ENCODE measurements at places on chromosomes 6 and 20.

- DNase-seq, result no peak
Measured at GRCh38 chr6:20907486-20908071, 373.3 kb downstream of the CDKAL1 start.

DNA sequence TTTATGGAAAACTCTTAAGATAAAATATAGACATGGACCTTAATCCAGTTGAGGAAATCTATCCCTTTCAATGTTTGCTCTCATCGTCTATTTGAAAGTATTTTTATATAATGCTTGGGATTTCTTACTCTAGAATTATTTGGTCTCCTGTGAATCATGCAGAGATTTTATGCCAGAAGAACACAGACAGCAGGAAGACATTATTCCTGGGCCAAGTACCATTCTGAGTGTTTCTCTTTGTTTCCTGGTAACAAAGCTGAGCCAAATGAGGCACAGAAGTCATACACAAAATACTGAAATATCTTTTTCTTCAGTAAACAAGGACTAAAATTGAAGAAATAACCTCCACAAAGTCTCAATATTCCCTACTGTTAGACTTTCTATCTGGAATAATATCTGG is 538.2 kb upstream of the EYS start:
- DNase-seq, result no peak

DNA sequence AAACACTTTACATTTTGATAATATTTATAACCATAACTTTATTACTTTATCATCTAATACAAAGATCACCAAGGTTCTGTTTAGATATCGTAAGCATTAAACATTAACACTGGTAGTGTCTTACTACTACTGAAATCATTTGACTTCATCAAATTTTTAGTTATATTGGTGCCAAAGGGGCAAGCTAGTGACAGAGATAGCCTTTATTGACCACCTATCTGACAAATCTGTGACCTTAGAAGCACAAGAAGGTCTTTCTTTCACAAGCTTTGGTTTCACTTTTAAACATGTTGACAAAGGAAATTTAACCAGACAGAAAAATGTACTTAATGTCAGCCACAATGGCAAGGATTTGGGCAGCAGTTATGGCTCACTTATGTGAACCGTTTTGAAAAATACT is 50.7 kb upstream of the ENPP4 start:
- DNase-seq, result no peak

DNA sequence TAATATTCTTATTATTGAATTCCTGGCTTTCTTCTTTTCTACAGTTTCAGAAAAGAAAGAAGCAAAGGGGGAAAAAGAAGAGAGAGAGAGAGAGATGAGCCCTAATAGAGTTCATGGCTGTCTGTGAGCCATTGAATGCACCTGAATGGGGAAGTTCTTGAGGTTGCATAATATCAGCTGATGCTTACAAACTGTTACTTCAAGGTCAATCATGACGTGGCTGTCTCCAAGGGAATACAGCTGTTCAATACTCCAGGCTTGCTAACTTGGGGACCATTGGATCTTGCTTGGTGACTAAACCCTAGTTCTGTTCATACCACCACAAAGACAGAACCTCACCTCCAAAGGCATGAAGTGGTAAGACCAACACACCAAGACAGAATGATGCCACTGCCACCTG is 180.4 kb downstream of the ADGRG6 start:
- DNase-seq, result no peak

GRCh38 chr6:43869792-43870659 is 100.0 kb downstream of the VEGFA start:
- no peak for DNase-seq

GRCh38 chr6:11006061-11006460 is 38.0 kb downstream of the ELOVL2 start:
- DNase-seq, result no peak

GRCh38 chr20:41443691-41444090 is 77.1 kb upstream of the EMILIN3 start:
- no peak for DNase-seq

- DNase-seq, result no peak
Measured at GRCh38 chr6:144365271-144365670, 80.1 kb downstream of the UTRN start.

DNA sequence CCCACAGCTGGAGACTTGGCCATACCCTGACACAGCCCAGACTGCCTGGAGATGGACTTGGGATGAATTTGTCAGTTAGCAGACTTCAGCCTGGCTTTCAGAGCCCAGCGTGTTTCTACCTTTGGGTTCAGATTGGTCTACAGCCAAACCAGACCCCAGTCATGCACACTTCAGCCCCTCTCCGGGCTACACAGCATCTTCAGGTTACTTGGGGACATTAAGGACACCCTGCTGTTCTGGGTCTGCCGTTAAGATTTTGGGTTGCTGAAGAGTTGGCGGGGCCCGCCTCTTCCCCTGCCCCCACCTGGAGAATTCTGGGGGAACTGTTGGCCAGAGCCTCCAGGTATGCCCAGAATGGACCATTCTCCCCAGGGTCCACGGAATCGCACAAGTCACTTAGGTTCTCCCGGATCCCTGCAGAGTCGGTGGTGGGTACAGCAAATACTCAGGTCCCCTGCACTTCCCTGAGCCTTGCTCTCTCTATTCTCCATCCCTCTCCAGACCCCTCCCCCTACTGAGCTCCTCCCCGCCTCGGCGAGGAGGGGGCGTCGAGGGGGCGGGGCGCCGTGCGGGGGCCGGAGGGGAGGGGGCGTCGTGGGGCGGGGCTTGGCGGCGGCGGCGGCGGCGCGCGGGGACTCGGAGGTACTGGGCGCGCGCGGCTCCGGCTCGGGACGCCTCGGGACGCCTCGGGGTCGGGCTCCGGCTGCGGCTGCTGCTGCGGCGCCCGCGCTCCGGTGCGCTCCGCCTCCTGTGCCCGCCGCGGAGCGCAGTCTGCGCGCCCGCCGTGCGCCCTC is at the start of gene PTK7:
TSS of gene PTK7 (plus strand) at position 645 of the 794 bp plus-strand sequence. CDS start 175 bp downstream, outside the sequence.
- DNase-seq, result peak; percentile 35

- DNase-seq, result no peak
Measured at GRCh38 chr6:63269470-63269869, 50.3 kb downstream of the LGSN start.

DNA sequence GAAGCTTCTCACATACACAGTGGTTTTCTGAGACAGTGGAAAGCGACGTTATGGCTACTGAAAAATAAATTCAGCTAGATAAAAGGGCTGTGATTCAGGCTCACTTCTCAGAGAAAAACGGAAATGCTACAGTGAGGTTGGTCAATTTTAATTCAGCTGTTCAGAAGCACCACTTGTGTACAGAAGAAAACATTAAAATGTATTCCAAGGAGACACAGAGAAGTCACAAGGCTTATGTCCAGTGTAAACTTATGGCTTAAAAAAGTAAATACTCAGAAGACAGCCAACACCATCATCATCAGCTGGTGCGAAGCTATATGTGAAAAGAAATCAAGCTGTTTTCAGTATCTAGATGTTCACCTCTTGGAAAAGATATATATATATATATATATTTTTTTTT is 68.6 kb downstream of the ABHD12 start:
- no peak for DNase-seq

DNA sequence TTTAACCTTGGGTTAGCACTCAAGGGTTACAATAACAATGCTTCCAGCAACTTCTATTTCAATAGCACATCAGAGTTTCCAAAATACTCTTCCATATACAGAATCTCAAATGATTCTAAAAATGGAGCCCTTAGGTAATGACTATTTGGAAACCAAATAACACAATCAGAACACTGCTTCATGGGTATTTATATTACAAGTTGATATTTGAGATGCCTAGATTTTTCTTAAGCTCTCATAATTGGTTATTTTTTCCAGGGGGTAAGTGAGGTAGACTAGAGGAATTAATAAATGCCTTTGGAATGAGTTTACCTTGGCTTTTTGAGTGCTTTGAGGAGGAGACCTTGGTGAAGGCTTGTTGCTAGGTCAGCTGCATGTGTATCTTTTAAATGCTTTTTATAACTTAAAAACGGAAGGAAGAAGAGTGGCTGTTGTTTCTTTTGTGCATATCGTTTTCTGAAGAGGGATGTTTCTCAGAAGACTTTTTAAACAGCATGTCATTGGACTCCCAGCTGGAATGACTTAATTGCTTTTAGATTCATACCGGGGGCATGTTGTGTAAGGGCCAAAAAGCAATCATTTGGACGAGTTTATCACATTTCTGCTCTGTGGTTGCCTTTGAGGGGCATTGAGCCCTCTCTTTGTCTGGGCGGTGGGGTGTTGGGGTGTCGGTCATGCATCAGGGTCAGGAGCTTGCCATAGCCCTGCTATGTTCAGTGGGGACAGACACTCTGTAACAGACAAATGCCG is 186.0 kb downstream of the DTNBP1 start:
- DNase-seq, result no peak

GRCh38 chr6:91317247-91317835 is 730.5 kb upstream of the MAP3K7 start:
- DNase-seq, result no peak

DNA sequence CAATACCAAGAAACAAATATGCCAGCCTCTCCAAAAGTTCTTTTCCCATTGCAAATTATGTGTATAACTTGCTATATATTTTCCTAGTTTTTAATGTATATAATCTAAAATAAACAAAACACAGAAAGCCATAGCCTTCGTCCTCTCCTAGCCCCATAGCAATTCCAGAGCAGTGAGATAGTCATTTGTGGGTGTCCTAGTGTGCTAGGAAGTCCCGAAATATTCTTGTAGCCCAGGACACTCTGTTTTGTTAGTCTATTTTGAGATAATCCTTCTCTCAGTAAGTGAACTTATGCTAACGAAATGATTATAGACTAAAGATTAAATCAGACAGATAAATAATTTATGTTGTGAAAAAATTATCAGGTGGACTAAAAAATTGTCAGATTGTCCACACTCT is 90.7 kb downstream of the AIG1 start:
- no peak for DNase-seq

DNA sequence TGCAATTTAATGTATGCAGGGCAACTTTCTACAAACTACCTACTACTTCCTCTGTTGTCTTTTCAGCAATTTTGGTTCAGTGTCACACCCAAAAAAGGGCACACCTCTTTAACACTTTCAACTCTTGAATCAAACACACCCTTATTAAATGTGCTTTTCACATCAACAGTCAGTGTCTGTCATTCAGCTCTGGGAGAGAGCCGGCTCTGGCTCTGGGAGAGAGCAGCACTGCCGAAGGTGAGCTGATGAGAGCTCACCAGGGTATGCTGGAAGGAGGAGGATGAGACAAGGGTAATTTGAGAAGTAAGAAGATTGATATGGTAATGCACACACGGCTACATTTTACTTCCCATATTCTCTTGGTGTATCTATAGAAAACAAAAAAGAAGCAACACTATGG is 134.3 kb downstream of the RTN4IP1 start:
- no peak for DNase-seq

DNA sequence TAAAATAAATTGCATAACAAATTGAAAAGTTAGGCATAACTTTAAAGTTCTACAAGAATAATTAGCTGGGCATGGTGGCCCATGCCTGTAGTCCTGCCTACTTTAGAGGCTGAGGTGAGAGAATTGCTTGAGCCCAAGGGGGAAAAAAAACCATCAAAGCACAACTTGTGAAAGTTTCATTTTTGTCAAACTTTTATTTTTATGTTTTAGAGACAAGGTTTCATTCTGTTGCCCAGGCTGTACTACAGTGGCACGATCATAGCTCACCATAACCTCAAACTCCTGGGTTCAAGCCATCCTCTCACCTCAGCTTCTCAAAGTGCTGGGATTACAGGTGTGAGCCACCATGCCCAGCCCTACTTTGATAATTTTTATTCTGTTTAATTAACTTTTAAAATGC is 14.2 kb downstream of the KATNA1 start:
- DNase-seq, result no peak

DNA sequence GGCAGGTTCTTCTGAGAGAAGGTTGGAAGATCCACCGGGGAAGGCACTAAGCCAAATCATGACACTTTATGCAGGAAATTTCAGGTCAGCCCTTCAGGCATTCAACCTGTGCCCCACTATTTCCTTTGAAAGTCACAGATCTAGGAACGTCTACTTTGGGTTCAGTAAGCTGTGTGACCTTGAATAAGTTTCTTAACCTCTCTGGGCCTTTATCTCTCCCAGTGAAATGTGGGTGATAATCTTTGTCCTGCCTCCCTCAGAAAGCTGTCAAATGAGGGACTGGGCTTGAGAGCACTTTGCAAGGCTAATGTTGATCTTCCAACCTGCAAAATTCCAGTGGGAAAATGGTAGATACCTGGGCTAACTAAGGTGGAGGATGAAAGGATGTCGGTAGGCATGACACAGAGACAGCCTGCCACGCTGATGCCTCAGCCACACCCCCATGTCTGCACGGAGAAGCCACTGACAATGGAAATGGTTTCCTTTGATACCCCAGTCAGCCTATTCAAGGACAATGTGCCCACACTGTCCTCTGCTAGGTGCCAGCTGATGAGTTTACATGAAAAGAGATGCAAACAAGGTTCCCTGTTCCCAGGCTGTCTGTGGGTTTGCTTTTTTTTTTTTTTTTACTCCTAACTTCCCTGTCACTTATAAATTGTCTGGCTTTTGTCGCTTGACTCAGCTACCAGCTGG is 9.3 kb downstream of the BNIP5 start:
- no peak for DNase-seq

DNA sequence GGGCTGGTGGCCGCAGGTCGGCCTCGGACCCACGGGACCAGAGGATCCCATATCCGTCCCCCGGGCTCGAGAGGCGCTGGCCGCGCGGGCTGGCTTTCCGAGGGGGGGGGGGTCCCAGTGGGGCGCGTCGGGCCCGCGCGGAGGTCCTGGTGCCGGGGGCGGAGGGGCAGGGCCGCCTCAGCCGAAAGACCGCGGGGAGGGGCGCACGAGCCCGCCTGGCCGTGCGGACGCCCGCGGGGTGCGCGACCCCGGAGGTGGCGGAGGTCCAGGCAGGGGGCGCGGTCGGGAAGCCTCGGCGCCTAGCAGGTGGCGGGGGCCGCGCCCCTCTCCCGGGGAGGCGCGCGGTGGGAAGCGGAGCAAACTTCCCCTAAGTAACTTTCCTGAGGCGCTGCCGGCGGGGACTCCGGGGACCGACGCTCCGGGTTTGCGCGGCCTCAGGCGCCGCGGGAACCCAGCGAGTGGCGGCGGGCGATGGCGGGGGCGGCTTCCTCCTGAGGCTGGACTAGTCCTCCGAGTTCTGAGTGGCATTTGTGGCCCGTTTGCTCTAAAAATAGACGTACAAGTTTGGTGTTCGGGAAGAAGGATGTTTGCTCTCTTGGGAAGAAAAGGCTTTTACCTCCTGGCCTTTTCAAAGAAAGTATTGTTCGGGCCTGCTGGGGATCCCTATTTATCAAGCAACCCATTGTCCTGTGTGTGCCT is 26.5 kb upstream of the BTBD3 start:
- no peak for DNase-seq

DNA sequence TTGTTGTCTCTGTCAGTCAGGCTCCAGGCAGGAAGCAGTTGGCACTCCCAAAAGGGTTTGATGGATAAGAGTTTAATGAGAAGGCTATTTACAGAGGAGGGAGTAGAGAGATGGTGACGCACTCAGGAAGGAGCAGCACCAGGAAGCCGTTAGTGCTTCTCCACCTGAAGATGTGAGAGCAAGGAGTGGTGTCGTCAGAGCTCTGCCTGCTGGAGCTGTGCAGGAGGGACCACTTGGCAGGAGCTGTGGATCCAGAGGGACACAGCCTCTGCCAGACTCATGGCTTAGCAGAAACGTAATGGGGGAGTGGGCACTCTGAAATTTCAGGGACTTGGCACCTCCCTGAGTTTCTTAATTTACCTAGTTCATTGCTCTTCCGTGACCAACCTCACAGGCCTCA is 16.8 kb downstream of the DAAM2 start:
- no peak for DNase-seq

- no peak for DNase-seq
Measured at GRCh38 chr6:148221196-148221979, 121.2 kb upstream of the SASH1 start.

GRCh38 chr6:157602521-157603295 is 220.3 kb upstream of the SNX9 start:
- DNase-seq, result no peak

- DNase-seq, result no peak
Measured at GRCh38 chr6:155638200-155638599, 182.6 kb upstream of the NOX3 start.
